HT-29 (cell line): ENCODE measurements at places on chromosomes 2 and 18.

DNA sequence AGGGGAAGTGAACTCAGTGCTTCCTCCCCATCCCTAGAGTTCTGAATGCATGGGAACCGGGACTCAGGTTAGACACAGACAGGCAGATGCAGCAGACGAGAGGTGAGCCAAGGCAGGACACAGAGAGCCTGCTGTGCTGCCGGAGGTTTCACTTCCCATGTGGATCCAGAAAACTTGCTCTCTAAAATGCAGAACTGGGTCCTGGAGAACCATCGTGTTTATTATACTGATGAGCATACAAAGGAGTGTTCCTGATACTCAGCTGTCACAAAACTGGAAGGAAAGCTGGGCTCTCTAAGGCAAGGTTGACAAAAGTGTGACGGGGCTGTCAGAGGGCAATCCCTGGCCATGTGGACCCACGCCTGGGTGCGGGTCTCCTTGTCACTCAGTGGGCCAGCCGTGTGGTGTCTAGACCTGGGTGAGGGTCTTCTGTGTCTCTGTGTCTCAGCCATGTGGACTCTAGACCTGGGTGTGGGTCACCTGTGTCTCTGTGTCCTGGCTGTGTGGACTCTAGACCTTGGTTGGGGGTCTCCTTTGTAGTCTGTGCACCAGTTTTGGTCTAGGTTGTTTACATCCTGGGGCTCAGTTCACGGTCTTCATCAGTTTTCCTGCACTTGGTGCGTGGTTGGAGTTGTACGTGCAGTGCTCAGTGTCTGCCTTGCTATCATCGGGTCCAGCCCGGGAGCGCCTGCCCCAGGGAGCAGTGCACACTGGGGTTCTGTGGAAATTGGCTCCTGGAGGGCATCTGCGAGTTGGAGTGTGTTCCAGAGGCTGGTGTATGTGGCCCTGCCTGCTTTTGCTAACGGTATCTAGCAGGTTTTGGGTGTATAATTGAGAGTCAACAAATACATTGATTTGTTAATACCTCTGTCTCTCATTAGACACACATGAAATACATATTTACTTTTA lies 141.1 kb downstream of the ATP9B start:
- DNase-seq = no peak

- DNase-seq = peak; percentile 20
Measured at GRCh38 chr2:9768388-9768787, 74.9 kb upstream of the TAF1B start.

DNA sequence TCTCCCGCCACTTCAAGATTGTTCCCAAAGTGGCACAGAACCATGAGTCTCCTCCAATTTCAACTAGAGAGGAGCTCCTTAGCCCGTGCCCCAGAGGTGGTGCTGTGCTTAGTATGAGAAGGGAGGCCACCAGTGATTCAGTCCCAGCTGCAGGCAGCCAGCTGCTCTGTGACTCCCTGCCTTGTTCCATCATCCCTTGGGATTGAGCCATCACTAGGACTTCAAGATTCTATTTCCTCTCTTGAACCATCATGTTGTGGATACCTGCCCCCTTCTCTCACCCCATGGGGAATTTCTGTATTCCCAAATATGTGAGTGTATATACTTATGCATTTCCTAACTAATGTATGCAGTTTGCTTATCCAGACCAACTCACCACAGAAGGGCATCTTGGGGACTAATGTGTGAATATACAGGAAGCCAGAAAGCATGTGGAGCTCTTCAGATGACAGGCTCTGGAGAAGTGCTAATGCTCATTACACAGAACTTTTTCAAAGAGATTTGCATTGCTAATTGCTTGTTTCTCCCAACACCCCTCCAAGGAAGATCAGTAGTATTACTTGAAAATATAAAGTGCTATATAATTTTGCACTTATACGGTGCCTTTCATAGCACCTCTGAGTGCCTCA lies 111.0 kb upstream of the MAP3K20 start:
- DNase-seq = no peak

- DNase-seq = no peak
Measured at GRCh38 chr18:4801151-4801550, 346.0 kb upstream of the DLGAP1 start.

- no peak for DNase-seq
Measured at GRCh38 chr18:56516789-56517188, 121.6 kb downstream of the TXNL1 start.

- no peak for DNase-seq
Measured at GRCh38 chr2:202201220-202202160, 36.9 kb downstream of the SUMO1 start.

GRCh38 chr2:239870276-239870675 lies 154.9 kb downstream of the NDUFA10 start:
- no peak for DNase-seq

GRCh38 chr2:143160732-143161707 lies 31.8 kb downstream of the ARHGAP15 start:
- DNase-seq = no peak

GRCh38 chr18:5604778-5605177 lies 61.0 kb upstream of the EPB41L3 start:
- DNase-seq = peak; percentile 7

DNA sequence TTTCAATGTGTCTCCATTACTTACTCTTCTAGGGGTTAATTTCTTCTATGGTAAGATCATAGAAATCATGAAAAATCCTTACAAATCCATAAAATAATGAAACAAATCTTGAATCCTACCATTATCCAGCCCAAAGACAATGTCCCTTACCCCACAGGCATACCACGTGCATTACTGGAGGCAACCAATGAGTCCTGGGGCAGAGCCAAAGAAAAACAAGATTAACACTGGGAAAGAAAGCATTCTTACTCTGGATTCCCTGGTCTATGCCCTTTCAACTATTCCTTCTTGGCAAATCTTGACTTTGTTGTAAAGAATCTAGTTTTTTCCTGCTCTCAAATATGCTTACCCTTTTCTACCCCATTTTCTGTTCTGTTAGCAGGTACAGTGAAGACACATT lies 3.1 kb upstream of the GALNT1 start:
- DNase-seq = no peak

- no peak for DNase-seq
Measured at GRCh38 chr2:238988752-238989151, 140.9 kb downstream of the TWIST2 start.

DNA sequence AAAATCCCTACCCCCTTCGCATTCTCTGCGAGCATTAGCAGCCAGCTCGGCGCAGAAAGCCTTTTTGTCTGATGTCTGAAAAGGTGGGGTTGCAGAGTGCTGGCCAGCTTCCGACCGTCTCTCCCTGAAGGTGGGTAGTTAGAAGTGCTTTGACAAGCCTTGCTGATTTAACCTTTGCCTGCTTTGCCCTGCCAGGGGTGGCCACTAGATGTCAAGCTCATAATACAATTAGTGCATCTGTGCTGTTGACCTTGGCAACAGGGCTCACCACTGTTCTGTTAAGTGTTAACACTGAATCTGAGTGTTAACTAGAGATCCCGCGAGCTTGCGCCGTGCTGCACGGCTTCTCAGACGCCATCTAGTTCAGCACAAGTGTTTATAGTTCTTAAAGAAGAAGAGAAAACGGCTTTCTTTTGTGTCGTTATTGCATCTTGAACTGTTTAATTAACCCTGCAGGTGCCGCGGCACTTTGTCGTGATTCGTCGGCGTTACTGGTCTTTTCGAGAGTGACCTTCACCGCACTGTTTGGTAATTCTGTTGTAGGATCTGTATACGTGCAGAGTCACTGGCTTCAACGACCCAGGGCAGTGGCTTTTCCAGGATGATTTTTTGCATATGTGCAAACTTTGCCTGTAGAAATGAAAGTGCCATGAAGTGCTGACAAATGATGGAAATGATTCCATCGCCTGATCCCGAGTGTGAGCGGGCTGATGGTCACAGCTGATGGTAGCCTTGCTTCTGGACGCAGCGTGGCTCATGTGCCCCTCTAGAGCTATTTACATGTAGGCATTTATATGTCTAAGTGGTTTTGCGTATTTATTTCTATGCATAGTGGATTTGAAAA lies 5.5 kb downstream of the SALL3 start:
- DNase-seq = peak; percentile 21

DNA sequence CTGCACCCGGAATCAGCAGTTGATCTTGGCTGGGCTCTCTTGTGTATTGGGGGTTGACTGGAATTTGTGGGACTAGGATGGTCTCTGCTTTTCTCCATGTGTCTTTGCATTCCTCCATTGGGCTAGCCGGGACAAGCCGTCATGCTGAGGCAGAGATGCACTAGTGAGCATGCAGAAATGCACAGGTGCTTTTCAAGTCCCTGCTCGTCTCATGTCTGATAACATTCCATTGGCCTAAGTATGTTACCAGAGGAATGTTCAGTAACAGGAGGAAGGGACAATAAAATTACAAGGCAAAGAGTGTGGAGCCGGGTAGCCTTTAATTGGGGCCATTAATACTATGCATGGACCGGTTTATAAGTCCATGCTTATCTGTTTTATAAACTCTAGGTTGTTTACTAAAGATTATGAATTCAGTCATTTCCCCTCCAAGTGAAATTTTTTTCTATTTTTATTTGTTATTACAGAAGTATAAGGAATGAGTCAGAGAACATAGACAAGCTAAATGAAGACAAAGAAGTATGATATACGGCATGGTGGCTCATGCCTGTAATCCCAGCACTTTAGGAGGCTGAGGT lies 24.4 kb upstream of the AAK1 start:
- peak; percentile 59 for DNase-seq

GRCh38 chr2:46119453-46119852 lies 177.8 kb upstream of the EPAS1 start:
- DNase-seq = no peak

DNA sequence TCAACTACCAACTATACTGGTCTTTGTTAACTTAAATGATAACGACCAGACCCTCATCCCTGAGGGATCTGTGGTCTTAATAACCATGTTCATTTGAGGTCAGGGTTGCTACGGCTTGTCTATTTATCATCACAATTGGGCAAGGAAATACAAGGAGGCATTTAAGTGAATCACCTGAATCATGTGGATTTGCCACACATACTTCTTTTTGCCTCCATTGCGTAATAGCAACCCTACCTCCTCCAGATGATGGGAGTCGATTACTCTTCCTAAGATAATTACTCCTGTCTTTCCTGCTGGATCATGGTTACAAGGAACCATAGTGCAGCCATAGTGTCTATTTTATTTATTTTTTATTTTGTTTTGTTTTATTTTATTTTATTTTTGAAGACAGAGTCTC lies 42.2 kb downstream of the TAF4B start:
- DNase-seq = no peak

- DNase-seq = no peak
Measured at GRCh38 chr2:45755585-45756335, 104.3 kb downstream of the PRKCE start.

GRCh38 chr2:99085421-99085820 lies 56.1 kb upstream of the C2orf15 start:
- DNase-seq = no peak

- peak; percentile 79 for DNase-seq
Measured at GRCh38 chr2:144331674-144332355, 188.1 kb downstream of the ZEB2 start.

DNA sequence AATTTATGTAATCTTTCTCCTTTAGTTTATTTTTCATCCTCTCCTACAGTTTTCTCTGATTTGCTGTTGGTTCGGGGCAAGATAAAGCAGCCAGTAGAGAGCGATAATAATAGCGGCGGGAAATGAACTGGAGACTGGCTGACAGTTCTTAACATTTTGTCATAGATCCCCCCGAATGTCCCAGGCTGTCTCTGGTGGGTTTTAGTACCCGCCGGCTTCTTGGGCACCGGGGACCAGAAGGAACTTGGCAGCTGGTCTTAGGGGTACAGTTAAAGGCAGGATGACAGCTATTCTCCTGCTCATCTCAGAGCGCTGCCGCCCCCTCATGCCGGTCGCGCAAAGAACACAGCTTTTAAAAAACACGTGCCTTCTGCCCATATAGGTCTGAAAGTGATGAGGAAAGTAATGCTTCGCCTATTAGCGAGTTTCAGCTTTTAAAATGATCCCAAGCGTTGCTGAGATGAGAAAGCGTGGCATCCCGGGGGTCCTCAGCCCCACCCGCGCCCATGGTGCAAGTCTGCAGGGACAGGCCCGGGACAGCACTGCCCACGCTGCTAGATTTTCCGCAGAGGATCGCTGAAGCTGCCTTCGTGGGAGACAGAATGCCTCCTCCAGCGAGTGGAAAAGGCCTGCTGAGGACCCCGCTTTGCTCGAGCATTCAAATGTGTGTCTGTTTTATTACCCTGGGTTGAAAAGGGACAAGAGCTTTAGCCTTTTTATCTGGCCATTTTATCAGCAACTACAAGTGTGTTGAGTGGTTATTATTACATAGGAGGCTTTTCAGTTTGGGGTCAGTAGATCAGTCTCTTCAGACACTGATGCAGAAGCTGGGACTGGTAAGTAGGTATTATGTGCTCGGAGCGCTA lies 3.8 kb downstream of the ONECUT2 start:
- DNase-seq = peak; percentile 51

DNA sequence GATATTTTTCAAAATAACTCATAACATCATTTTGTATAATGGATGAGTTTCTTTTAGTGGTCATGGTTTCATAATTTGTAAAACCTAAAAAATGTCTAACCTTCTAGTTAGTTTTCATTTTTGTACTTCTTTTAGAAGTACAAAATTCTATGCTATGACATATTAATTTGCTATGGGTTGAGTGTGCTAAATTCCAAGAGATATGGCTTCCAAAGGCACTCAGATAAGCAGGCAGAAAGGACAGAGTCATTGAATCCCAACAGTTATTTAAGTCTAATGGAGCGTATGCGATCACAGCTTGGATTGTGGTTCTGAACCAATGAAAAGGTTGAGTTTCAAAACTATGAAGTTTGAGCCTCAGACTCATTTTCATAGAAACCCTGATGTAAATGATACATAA lies 37.0 kb downstream of the GCG start:
- no peak for DNase-seq

GRCh38 chr18:9739516-9739915 lies 31.4 kb downstream of the RAB31 start:
- DNase-seq = no peak

- DNase-seq = no peak
Measured at GRCh38 chr2:223887127-223887526, 49.7 kb upstream of the AP1S3 start.

GRCh38 chr18:48076461-48076860 lies 146.0 kb upstream of the SMAD2 start:
- no peak for DNase-seq

DNA sequence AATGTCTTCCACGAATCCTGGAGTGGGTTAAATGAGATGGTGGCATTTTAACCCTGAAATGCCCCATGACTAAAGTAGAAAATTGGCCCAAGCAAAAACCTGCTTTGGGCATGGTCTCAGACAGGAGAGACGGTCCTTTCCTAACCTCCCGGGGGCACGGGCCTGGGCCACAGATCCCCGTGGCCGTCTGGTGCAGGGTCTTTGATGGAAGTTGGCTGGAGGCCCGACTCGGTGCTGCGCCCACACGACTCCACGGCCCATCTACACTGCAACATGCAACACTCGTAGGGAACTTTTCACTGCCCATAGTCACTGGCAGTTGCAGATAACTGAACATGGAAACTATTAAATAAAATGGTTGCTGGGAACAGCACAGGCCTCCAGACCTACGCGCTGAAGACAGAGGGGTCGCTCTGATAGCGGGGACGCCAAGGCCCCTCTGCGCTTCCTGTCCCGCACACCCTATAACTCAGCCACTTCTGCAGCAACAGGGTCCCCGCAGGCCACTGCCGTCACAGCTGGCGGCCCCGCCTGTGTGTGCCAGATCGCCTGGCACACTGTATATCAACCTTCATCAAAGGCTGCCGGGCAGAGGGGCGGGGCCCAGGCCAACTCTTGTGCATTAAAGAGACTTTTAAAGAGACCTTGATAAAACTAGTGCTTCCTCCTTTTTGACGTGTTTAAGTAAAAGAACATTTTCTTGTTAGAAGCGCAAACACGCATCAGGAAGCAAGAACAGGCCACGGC lies 214.1 kb downstream of the TWIST2 start:
- DNase-seq = no peak
